ENCODE measurements at places on chromosomes 16 and 17.

GRCh38 chr16:48445782-48446533, 60.7 kb upstream of the SIAH1 start:
- no peak for DNase-seq

GRCh38 chr17:65070620-65071019, 14.1 kb upstream of the GNA13 start:
- no peak for DNase-seq

DNA sequence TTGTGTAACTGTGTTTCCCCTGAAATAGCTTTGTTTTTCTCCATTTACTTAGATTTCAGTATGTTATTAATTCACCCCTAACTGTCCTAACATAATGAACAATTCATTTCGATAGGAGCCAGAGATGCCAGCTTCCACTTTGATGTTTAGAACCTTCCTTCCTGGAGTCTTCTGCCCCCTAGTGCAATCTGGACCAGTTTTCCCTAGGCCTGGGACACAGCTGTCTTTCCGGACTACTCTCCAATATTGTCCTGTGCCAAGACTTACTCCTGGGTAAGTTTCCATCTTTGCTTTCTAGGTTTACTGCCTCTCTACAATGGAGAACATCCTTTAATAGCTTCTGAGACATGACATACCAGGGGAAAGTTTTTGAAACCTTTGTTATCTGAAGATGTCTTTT, 12.8 kb downstream of the RECQL5 start:
- DNase-seq = no peak

GRCh38 chr17:40864661-40865390, 2.2 kb downstream of the KRT12 start:
- DNase-seq = no peak

GRCh38 chr16:53773150-53773846, 69.3 kb downstream of the FTO start:
- no peak for DNase-seq

- no peak for DNase-seq
Measured at GRCh38 chr17:75209061-75209460, 3.6 kb downstream of the NUP85 start.

DNA sequence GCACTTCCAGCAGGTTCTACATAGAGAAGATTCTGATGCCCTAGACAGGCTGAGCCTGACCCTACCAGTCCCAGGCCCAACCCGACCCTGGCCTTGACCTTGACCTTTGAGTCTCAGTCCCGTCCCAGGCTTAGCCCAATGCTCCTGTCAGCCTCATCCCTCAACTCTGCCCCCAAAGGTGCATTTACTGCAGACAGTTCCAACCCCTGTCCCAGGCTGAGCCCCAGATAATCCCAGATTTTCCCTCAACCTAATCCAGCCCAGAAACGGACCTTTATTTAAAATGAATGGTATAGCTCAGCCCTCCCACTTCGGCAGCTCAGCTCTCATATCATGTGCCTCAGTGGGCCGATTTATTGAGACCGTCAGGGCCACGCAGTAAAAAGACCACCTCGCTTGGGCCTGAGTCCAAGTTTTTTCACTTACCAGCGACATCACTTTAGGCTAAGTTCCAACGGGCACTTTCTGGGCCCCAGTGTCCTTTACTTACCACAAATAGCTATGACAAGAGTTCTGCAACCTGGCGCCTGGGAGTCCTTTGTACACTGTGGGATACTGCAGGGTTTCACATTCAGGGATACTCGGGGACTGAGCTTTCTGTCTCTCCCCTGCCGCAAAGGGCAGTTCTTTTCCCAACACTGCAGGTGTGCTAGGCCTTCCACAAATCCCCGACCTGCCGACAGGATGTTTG, 89.5 kb downstream of the WSCD1 start:
- no peak for DNase-seq

GRCh38 chr16:89915303-89916232, 3.1 kb upstream of the MC1R start:
- no peak for DNase-seq

GRCh38 chr16:87363771-87364455, 19.7 kb downstream of the FBXO31 start:
- DNase-seq = no peak

DNA sequence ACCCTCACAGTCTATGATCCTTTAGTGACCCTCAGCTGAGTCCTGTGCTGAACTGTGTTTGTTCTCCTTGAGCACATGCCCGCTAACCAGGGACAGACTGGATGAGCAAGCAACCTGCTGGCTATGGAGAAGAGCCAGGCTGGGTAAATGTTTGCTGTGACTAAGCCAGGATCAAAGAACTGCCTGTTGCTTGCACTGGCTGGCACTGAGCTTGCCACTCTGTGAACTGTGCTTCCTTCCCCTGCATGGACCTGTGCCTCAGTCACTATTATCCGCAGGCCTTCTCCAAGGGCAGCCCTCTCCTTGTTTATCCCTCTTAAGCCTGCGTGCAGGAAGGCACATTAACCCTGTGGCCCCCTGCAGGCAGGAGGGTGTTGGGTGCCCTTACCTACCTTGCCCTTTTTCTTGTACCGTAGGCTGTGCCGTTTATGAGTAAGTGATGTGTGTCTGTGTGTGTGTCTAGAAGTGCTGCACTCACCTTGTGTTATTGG, 7.4 kb downstream of the PNPO start:
- no peak for DNase-seq

GRCh38 chr16:14446796-14447195, 183.3 kb downstream of the PARN start:
- no peak for DNase-seq

- no peak for DNase-seq
Measured at GRCh38 chr17:73401911-73402310, 90.1 kb upstream of the CDC42EP4 start.

- DNase-seq = no peak
Measured at GRCh38 chr17:6135996-6136395, 65.8 kb downstream of the WSCD1 start.

GRCh38 chr17:29172589-29172988, 7.6 kb downstream of the MYO18A start:
- no peak for DNase-seq

- peak; percentile 52 for DNase-seq
Measured at GRCh38 chr17:21460358-21460757, 84.2 kb downstream of the KCNJ12 start.

GRCh38 chr17:56130026-56130425, 23.2 kb upstream of the ANKFN1 start:
- DNase-seq = no peak

- DNase-seq = peak; percentile 21
Measured at GRCh38 chr17:43669971-43670644, 8.4 kb upstream of the MEOX1 start.

GRCh38 chr17:39794249-39794970, 56.7 kb downstream of the GRB7 start:
- no peak for DNase-seq

DNA sequence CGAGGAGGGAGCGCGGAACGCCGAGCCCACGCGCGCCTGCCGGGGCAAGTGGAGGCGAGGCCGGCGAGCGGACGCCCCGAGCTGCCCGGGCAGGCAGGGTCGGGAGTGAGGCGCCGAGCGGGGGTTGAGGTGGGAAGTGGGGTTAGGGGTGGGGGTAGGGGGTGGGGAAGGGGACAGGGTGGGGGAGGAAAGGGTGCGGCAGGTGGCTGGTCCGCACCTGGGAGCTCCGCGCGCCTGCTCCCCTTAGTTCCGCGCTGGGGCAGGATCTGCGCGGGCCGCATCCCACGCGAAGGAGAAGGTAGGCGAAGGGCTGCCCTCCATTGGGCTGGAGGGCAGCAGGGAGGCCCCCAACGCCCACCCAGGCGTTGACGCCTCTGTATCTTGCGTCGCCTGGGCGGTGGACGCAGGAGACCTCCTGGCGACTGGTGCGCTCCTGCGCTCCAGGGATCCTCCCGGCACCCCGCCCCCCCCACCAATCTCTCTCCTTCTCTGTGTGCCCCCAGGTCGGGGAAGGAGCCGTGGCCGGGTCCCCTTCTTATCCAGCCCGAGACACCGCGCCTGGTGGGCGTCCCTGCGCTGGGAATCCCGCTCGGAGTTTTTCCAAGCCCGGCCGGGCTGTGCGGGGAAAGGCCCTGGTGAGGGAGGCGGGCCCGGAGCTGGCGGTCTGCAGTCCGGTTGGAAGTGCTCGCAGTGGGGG, 51.3 kb upstream of the AMZ2 start:
- DNase-seq = no peak

DNA sequence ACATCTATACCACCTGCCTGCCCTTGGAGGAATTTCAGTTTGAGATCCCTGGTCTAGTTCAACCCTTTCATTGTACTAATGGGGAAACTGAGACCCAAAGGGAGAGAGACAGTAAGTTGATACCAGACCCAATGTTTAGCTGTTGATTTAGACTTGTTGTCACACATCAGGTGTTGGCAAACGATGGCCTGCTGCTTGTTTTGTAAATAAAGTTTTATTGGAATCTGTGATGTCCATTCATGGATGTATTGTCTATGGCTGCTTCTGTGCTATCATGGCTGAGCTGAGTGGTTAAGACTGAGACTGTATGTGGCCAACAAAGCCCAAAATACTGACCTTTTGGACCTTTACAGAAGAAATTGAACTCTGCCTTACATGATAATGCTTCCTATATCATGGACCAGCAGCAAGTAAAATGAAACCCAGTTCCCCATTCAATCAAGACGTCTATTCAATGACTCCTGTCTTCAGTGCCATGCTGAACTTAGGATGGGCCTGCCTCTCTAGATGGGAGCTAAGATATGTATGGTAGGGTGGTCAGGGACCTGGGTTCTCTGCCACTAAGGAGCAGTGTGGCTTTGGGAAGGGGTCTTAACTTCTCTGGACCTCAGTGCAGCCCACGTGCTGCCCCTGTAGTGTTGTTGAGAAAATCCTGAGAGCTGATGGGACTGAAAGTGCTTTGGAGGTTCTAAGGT, 111.0 kb downstream of the IRX5 start:
- DNase-seq = no peak

GRCh38 chr17:41962768-41963434, 3.7 kb upstream of the CNP start:
- peak; percentile 82 for DNase-seq

DNA sequence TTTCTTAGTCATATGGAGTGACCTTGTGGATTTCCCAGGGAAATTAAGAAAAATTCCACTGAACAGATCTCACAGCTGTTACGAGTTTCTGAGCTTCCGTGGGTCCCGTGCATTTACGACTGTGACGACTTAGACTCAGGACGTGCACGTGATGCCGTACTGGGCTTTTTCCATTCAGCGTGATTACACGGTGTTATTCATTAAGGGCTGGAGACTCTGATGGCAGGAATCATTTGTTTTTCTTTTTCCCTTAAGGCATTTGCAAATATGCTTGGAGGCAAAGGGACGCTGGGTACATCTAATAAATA, 57.2 kb downstream of the TBC1D16 start:
- DNase-seq = no peak

DNA sequence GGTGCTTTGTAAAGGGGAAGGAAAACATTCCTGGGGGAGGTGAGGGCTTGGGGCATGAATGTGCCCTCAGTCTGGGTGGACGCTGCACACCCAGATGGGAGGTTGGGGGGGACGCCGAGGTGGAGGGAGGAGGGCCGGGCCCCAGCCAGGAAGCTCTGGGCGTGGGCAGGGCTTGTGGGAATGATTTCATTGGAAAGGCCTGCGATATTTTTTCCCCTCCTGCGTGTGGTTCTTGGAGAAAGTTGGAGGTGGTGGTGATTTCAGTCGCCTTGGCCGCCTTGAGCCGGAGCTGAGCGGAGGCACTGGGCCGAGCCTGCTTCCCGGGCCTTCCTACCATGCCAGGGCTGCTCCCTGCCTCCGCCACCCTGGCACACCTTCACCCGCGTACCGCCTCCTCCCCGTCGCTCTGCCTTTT, 26.4 kb upstream of the CLEC18A start:
- no peak for DNase-seq

DNA sequence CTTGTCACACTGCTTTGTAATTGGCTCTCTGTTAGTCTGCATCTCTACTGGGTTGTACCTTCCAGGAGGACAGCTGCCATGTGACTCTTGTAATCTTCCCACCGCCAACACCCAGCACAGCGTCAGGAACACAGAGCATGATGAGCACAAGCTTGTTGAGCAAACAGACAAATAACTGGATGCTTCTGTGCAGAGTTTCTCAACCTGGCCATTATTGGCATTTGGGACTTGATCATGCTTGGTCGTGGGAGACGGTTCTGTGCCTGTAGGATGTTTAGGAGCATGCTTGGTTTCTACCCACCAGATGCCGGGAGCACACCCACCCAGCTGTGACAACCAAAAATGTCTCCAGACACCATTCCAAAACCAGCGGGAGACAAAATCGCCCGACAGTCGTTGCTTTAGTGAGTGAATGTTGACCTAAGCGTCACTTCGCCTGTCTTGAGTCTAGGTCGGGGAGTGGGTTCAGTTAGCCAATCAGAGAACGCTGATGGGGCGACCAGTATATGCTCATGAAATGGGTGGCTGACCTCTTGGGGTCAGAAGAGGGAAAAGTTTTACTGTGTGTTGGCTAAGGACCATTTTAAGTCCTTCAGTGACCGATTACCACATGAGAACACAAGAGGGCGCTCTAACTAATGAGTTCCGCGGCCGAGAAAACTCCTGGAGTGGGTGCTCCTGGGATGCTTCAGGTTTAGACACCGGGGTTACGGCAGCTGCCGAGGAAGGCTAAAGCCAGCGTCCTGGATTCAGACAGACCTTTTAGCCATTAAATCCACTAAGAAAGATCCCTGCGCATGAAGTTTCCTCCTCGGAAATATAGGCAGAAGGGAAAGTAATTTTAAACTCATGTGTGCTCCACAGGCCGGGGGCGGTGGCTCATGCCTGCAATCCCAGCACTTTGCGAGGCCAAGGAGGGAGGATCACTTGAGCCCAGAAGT, 57.8 kb upstream of the TEX2 start:
- peak; percentile 91 for DNase-seq

- no peak for DNase-seq
Measured at GRCh38 chr16:83835586-83836566, 28.1 kb downstream of the HSBP1 start.

DNA sequence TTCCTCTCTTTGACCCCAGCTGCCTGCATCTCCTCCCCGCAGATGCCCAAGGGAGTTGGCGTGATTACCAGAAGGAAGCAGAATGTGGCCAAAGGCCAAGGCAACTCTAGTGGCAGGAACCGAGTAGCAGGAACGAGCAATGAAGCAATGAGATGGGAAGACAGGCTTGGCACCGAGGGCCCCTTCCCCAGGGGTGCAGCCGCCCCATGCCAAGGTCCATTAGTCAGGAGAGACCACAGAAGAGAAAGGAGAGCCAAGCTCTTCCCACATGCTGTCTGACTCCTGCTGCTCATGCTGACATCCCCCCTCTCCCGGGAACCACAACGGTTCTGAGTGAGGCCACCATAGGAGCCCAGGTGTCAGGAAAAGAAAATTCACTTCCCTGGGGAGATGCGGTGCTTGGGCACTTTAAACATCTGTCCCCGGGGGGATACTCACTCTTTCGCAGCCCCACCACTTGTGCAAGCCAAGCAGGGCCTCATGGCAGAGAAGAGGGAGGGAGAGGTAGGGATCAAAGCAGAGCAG, 67.4 kb downstream of the MYO18A start:
- DNase-seq = no peak

- no peak for DNase-seq
Measured at GRCh38 chr17:42849451-42850181, 1.4 kb upstream of the AOC3 start.

- DNase-seq = no peak
Measured at GRCh38 chr17:72407931-72408330, 287.1 kb downstream of the SOX9 start.

Data from T47D (cell line).